NB4 (cell line): ENCODE measurements at places on chromosomes 5 and 9.

GRCh38 chr9:77819657-77820056 lies 171.5 kb upstream of the GNA14 start:
- DNase-seq, result peak; percentile 41

DNA sequence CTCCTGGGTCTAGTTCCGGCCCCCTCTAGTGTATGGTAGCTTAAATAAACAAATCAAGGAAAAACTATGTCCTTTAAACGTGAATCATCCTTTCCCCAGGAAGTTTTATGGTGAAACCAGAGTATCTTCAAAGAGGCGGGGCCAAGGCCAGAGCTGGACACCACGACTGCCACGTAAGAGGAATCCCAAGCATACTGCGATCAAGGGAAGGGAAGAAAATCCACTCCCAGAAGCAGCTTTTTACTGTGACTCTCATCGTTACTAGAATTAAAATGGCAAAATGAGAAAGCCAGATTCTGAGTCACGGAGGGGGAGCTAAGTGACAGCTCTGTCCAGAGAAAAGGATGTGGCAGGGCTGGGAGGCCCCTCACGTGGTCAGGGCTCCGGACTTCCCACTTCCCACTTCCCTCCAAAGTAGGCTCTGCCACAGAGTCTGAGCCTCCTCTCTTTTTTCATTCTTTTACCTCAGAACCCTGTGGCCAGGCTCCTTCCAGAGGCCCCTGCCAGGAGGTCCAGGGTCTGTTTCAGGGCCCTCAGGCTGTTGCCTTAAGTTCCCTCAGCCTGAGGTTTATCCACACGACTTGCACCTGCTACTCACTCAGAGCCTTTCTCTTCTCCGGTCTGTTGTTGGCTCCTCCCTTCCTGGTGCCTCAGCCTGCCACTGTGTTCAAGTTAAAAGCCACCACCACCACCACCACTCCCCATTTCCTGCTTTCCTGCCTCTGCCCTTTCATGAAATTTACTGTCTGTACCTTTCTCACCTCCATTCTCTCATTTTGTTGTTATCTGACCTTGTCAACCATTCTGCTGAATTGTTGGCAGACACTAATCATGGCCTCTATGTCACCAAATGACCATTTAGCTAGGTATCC lies 1.4 kb upstream of the GLRX start:
- DNase-seq, result peak; percentile 87

DNA sequence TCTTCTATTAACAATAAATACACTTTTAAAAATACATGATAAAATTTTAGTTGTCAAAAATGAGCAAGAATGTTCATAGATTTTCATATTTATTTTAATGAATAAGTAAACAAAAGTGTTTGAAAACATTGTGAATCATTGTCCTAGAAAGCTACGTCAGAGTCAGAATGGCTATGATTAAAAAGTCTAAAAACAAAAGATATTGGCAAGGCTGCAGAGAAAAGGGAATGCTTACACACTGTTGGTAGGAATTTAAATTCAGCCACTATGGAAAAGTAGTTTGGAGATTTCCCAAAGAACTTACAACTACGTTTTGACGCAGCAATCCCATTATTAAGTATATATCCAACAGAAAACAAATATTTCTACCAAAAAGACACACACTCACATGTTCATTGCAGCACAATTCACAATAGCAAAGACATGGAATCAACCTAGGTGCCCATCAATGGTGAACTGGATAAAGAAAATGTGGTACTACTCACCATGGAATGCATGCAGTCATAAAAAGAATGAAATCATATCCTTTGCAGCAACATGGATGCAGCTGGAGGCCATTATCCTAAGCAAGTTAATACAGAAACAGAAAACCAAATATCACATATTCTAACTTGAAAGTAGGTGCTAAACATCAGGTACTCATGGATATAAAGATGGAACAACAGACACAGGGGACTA lies 49.2 kb upstream of the FBXL17 start:
- no peak for DNase-seq

DNA sequence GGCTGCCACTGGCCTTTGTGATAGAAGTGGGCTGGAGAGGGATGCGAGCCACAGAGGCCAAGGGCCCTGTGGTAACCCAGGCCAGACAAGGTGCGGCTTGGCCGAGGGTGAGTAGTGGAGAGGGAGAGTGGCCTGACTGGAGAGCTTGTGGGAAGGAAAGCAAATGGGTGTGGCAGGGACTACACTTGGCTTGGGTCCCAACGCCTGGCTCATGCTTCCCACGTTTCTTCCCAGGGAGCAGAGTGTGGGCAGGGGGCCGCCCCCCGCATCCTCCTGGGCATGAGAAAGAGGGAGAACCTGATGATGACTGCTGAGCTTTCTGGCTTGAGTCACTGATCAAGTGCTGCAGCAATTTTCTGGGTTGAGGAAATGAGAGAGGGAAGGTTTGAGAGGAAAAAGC lies 95.7 kb downstream of the ANKH start:
- DNase-seq, result no peak

- DNase-seq, result no peak
These were observed 240.8 kb upstream of the TMEM161B start for GRCh38 chr5:88509403-88509802.

- DNase-seq, result no peak
These were observed 160.6 kb downstream of the C9orf152 start for GRCh38 chr9:110047232-110047954.

GRCh38 chr5:120532835-120533234 lies 68.7 kb downstream of the PRR16 start:
- peak; percentile 6 for DNase-seq

DNA sequence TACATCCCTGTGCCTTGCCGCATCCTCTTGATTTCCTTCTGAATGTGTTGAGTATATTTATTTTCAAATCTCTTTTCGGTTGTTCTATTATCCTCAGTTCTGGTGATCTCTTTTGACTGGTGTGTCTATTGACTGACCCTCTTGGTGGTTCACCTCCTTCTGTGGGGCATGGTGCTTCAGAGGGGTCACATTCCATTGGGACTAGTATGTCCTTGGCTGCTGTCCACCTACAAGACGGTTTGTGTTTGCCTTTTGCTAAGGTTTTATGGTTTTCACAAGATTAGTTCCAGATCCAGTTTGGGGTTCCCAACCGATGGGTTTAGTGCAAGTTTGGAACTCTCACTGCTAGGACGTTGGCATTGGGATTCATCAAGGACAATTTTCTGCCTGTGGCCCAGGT lies 66.6 kb downstream of the PHF2 start:
- DNase-seq, result no peak

DNA sequence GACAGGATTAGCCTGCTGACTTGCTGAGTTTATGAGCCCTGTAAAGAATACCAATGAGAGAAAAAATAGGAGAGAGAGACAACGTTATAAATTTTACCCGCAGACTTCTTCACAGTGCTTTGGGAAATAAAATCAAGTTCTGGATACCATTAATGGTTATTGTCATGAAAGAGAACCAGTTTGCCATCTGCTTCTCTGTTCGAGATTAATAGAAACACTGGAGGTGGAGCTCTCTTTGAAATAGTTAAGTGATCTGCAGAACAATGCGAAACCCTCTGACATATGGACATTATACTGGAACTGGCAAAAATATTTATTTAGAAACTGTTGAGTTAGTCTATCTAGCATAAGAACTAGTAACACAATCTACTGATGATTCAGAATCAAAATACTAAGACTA lies 500.7 kb downstream of the CDH12 start:
- DNase-seq, result no peak

DNA sequence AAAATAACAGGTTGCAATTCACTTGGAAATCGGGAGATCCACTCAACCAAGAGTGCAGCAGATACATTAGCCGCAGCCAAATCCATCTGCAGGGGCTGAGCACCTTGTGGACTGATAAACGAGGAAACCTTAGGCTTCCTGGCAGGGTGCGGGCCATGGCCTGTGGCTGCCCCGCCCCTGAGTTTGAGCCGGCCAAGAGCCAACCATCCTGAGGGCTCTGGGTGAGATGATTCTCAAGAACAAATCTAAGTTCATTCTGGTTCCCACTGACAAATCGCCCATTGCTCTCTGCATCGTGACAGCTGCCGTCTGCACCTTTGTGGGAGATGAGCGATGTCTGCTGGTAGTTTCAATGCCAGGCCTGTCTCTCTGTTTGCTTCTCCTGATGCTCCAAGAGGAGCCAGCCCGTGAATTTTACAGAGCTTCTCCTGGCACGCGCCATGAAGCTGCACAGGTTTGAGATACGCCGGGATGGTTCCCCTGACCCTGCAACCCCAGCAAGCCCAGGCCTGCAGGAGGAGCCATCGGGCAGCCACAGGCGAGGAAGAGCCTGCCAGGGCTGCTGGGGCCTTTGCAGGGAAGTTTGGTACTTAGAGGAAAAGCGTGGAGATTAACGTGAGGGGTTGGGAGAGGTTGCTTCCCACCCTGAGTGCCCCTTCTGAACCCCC lies 154.0 kb downstream of the OLFM1 start:
- DNase-seq, result no peak

DNA sequence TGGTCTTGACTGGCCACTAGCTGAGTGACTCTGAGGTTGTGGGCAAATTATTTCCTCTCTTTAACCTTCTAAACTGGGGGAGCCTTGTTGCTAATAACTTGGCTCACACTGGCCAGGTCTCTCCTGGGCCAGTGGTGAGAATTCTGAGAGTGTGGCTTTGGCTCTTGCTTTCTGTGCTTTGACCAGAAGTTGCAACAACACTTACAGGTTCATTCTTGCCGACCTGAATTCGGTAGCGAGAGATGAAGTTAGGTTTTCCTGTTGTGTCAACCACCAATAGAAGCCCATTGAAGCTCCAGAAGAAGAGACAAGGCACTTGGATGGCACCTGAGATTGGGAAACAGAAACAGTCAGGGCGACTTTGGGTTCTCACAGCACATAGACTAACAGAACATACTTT lies 19.8 kb downstream of the FAXDC2 start:
- no peak for DNase-seq

- DNase-seq, result no peak
These were observed 9.3 kb upstream of the PTPN3 start for GRCh38 chr9:109507421-109507838.

DNA sequence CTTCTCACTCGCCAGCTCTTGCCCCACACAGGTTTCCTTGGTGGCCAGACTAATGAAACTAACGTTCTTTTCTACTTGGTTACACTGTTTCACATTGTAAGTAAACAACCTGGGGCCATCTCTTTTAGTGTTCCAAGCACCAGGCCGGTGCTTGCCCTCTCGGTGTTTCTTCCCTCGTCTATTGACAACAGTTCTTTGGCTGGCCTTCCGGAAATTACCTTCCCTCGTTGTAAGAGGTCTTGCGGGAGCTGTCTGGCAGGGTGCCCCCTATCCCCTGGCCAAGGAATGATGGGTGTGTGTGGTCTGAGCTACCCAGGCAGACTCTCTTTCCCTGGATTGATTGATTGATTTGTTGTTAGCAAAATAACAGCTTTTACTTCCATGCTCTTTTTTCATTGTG lies 918 bp upstream of the MYMK start:
- no peak for DNase-seq

- DNase-seq, result peak; percentile 31
These were observed 1.6 kb downstream of the FNIP1 start for GRCh38 chr5:131795228-131795627.

GRCh38 chr5:147327905-147328304 lies 93.1 kb downstream of the STK32A start:
- DNase-seq, result no peak

- peak; percentile 46 for DNase-seq
These were observed 19.5 kb downstream of the ACTL7B start for GRCh38 chr9:108836319-108836718.

- DNase-seq, result no peak
These were observed 75.9 kb upstream of the GOLM1 start for GRCh38 chr9:86175223-86175622.

- no peak for DNase-seq
These were observed 139.1 kb downstream of the COX7C start for GRCh38 chr5:86756839-86757238.
